ENCODE measurements at places on chromosomes 6 and 20.

GRCh38 chr20:328027-328974, 2.9 kb downstream of the SOX12 start:
- DNase-seq = no peak

DNA sequence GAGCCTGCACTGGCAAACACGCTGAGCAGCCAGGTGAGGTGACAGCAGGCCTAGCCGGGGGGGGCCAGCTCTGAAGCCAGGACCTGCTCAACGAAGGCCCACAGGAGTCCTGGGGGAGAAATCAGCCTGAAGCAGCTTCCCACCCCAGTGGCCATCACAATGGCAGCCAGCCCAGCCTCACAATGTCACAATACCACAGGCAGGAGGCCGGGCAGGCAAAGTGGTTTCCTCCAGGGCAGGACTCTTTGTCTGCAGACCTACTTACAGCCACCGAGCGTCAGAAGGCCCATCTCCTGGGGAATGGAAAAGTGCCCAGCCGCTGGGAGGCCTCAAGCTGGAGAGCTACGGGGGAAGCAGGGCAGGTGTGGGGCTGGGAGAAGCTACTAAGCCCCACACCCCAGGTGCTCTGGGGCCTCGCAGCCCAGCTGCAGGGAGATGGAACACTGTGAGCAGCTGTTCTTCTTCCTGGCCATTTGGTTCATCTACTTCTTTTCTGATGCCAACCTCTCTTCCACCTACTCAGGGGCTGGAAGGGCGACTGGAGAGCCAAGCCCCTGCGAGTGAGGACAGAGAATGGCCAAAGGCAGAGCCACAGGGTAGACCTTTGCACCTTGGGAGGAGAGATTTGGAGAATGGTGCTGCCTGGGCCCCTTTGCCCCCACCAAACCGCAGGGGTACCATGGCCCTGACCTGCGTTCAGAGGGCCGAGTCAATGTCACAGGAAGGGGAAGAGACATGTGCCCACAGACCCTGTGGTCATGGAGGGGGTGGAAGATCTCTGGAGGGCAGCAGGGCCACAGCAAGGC, 22.3 kb upstream of the AVP start:
- no peak for DNase-seq

DNA sequence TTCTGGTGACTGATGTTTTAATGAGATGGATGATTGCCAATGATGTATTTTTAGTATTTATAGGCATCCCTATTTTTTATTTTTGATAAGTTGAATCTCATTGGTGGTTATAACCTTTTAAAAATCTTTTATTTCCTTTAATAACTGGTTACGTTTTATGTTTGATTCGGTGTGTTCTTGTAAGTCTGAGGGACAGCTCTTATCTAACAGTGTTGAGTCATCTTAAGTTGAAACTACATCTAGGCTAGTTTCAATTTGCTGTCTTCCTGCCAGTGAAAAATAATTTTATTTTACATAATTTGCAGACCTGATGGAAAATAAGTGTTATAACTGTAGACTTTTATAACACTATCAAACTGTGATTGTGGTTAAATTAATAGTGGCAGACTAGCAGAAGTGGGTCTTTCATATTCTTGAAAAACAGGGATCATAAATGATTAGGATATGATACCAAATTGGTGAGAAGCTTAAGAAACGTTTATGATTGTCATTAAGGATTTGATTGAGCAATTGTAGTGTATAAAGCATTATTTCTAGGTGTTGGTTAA, 4.6 kb downstream of the AFDN start:
- DNase-seq = no peak

- DNase-seq = no peak
Observed at GRCh38 chr20:17971300-17972013, 2.6 kb downstream of the MGME1 start.

DNA sequence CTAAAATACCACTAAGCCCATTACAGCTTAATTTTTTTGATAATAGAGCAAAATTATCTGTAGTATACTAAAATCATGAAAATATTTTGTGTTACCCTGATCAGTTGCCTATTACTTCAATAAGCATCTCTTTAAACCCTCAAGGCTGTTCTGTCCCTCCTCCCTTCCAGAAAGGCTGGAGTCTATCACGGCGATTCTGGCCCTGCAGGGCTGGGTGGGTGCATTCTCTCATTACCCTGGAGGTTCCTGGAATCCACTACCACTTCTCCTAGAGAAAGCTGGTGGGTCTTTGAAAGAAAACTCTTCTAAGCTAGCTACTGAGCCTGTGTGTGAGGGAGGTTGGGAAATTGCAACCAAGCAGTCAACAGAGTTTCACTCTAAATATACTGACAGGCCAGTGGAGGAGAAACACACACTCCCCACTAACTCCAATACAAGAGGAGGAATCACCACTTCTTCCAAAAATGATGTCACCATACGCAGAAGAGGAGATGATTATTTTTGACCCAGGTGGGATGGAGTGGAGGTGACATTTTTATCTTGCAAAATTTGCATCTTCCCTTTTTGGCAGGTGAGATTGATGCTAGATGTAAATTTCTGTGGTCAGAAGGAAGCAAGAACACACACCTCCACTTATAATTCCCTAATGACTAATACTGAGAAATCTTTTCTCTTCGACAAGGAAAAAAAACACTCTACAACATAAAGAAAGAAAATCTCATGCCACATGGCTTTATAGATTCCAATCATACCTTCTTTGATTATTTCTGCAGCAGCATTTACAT, 182.3 kb upstream of the PHACTR1 start:
- DNase-seq = no peak

- no peak for DNase-seq
Observed at GRCh38 chr6:156045401-156046267, 590.0 kb upstream of the NOX3 start.

Data from activated T-cell treated with anti-CD3 and anti-CD28 coated beads for 48 hours (primary cell).